ENCODE measurements at places on chromosomes 3 and 15. TPM values are rescaled to one million over a fixed set of nuclear protein-coding genes. Genes with fewer than 3 reads are reported as not detected.

Gene ISLR
- 0.30 TPM for total RNA-seq

Gene SI
- total RNA-seq, result not detected

Gene AGBL1
- total RNA-seq, result not detected

Gene PLSCR5
- total RNA-seq, result not detected

Gene LRRC3B
- total RNA-seq, result not detected

Gene RLBP1
- total RNA-seq, result not detected

Gene ROBO1
- 11.4 TPM for total RNA-seq

Gene PLA2G4D
- total RNA-seq, result not detected

Gene MUC20
- not detected for total RNA-seq

Gene ZNF660
- 0.61 TPM for total RNA-seq

Gene REC114
- not detected for total RNA-seq

Gene GOLGA8T
- total RNA-seq, result under 0.01 TPM

Gene ACTRT3
- 6.2 TPM for total RNA-seq

Gene GOLGA6A
- not detected for total RNA-seq

Gene QTRT2
- total RNA-seq, result 23.4 TPM

Gene LMLN
- total RNA-seq, result 5.5 TPM

Gene ZPLD1
- total RNA-seq, result not detected

Gene CDHR4
- not detected for total RNA-seq

Gene IRAK2
- 30.5 TPM for total RNA-seq

Gene TERC
- 747 TPM for total RNA-seq

Gene PODXL2
- 12.7 TPM for total RNA-seq

Gene MFN1
- 55.5 TPM for total RNA-seq

Gene LRRFIP2
- 42.6 TPM for total RNA-seq

Gene TGM4
- total RNA-seq, result not detected

Gene TRIM42
- not detected for total RNA-seq

Gene MYO5C
- 2.9 TPM for total RNA-seq

Gene NPAP1
- not detected for total RNA-seq

Gene EXD1
- not detected for total RNA-seq

Gene KBTBD12
- not detected for total RNA-seq

Data from epithelial cell of umbilical artery (primary cell).